Esophagus squamous epithelium (tissue), 5 donors: ENCODE measurements at places on chromosomes 3 and 15.

GRCh38 chr15:98740295-98740694 is 92.0 kb downstream of the IGF1R start:
- H3K27me3 ChIP-seq = no peaks in the 10 kb centered on the region
- H3K4me1 ChIP-seq = peaks cover 13% of the 10 kb centered on the region
- no peak overlapping the region for H3K27ac ChIP-seq
- DNase-seq = no peak

- no peak for DNase-seq
Measured at GRCh38 chr3:56164436-56164835, 303.8 kb downstream of the ERC2 start.

- H3K4me1 ChIP-seq = no peaks in the 10 kb centered on the region
- DNase-seq = no peak
- H3K27ac ChIP-seq = no peak overlapping the region
Measured at GRCh38 chr3:33557829-33558228, 117.6 kb upstream of the UBP1 start.

DNA sequence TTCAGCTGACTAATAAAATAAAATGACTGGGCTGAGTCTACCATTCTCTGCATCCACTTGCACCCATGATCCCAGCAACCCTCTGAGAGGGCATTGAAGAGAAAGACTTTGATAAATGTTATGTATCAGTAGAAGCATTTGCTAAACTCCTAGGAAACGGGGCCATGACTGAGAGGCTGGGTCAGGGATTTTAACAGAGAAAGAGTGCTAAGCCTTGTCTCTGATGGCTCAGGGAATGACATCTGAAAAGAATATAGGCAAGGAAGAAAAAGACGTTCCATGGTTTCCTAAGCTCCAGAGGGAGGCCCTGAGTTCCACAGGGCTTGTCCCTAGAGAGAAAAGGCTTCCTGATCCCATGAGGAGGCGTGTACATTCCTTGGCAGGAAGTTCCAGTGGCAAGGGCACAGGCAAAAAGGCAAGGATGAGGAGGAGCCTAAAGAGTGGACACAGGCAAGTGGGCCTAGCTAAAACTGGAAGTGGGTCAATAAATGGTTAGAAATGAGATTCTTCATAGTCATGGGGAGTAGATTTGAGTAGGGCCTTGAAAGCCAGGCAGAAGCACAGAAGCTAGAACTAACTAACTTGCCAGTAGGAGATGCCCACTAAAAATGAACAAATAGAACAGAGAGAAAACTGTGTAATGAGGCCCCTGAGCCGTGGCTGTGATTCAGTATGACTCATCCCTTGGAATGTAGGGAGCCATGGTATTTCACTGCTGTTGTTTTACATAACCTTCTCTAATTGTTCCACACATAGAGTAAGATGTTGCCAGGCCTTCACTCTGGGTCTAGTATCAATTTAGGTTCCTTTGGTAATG is 44.9 kb upstream of the MANF start:
- H3K27me3 ChIP-seq = no peaks in the 10 kb centered on the region
- peak overlapping the region; percentile 53 for H3K27ac ChIP-seq
- peaks cover 25% of the 10 kb centered on the region for H3K4me1 ChIP-seq
- no peak overlapping the region for H3K4me3 ChIP-seq
- DNase-seq = no peak

GRCh38 chr3:112605285-112605684 is 35.7 kb downstream of the CCDC80 start:
- H3K27ac ChIP-seq = no peak overlapping the region
- no peak for DNase-seq
- no peaks in the 10 kb centered on the region for H3K4me1 ChIP-seq

DNA sequence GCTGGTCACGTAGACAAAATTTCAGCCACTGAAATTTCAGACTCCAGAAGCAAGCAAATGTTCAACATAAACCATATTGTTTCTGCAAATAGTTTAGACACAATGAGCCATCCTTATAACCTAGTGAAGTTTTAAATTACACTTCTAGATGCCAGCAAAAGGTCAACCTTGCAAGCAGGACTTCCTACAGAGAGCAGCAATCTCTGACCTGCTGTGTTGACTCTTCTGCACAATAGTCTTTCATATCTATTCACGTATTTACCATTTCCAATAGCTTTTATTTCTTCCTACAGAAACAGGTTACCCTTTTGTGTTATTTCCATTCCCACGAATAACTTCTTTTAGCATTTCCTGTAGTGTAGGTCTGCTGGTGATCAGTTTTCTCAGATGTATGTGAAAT is 10.6 kb downstream of the LMLN start:
- DNase-seq = no peak
- H3K4me1 ChIP-seq = no peaks in the 10 kb centered on the region
- H3K27me3 ChIP-seq = no peaks in the 10 kb centered on the region
- no peak overlapping the region for H3K4me3 ChIP-seq
- no peak overlapping the region for H3K27ac ChIP-seq
- no peaks in the 10 kb centered on the region for H3K36me3 ChIP-seq

DNA sequence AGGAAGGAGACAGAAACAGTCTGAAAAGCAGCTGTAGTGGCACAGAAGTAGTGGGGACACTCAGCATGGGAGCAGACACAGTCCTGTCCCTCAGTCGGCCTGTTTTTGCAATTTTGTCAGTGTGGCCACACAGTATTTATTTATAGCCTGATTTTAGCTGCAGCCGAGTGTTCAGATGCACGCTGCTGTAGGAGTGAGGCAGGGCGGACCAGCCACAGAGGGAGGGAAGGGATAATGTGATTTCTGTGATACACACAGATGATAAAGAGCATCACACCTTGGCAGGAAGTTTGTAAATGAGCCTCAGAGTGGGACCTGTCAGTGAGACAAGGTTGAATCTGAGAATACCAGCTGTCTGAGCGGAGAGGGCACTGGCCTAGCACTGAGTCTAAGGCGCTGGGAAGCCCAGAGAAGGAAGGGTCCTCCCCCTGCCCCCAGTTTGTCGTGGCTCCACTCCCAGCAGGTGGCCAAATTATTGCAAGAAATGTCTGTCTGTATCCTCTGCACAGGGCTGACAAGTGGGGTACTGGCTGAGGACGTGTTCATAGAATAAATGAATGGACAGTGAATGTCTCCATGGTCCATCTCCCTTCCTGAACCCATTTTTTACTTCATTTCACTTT is 3.8 kb downstream of the PSTPIP1 start:
- H3K27ac ChIP-seq = no peak overlapping the region
- no peaks in the 10 kb centered on the region for H3K27me3 ChIP-seq
- H3K36me3 ChIP-seq = no peaks in the 10 kb centered on the region

- no peak overlapping the region for H3K4me3 ChIP-seq
- no peak for DNase-seq
- no peaks in the 10 kb centered on the region for H3K27me3 ChIP-seq
- no peak overlapping the region for H3K27ac ChIP-seq
Measured at GRCh38 chr15:71051539-71051938, 63.7 kb upstream of the THSD4 start.

DNA sequence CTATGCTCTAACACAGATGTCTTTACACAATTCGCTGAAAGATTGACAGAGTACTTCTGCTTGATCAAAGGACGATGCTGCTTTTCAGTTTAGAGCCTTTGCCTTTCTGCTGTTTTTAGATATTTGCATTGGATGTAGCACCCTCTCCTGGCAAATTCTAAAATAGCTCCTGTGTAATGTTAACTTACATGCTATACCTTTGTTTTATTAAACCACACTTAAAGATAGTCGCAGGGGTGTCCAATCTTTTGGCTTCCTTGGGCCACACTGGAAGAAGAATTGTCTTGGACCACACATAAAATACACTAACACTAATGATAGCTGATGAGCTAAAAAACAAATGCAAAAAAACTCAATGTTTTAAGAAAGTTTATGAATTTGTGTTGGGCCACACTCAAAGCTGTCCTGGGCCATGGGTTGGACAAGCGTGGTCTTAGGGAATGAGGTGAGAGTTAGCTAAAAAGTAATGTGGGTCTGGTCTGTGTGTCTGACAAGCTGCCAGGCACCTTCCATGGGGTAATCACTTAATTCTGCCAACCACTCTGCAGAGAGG is 62.9 kb downstream of the ATG7 start:
- H3K27me3 ChIP-seq = no peaks in the 10 kb centered on the region
- H3K4me3 ChIP-seq = no peak overlapping the region
- H3K4me1 ChIP-seq = no peaks in the 10 kb centered on the region
- no peak overlapping the region for H3K27ac ChIP-seq
- H3K36me3 ChIP-seq = no peaks in the 10 kb centered on the region
- DNase-seq = no peak

DNA sequence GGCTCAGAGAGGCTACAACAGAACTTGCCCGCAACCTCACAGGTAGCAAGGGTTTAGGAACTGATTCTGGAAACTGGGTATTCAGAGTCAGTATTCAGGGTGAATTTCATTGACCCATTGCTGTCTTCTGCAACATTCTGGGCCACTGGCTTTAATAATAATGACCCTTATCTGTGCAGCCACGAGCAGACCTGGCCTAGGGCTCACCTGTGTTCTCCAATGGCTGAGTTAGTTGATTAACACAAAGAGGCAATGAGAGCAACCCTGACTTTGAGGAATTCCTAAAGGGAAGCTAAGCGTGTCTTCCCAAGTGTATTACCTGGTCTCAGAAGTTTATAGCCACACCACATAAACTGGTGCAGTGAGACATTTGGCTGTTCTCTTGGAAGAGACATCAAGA is 289.9 kb downstream of the EPHB1 start:
- H3K36me3 ChIP-seq = no peaks in the 10 kb centered on the region
- no peaks in the 10 kb centered on the region for H3K27me3 ChIP-seq
- H3K4me1 ChIP-seq = no peaks in the 10 kb centered on the region

DNA sequence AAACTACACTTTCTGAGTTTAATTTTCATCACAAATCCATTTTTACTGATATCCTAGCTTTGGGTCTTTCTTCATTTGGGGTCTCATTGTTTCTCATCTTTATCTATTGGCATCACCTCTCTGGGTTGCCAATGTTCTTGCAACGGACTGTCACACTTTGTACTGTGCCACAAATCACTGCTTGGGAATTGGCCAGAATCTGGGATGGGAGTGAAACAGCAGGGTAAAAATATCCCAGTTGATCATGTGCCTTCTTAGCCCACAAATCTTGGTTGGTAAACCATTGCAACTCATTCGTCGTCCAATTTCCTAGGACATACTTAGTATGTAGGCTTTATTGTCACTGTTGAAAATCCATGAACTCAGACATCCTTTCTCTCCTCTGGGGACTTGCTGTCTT is 698.5 kb downstream of the OTOL1 start:
- H3K4me3 ChIP-seq = no peak overlapping the region
- no peaks in the 10 kb centered on the region for H3K27me3 ChIP-seq
- H3K36me3 ChIP-seq = no peaks in the 10 kb centered on the region
- no peaks in the 10 kb centered on the region for H3K4me1 ChIP-seq
- no peak for DNase-seq
- no peak overlapping the region for H3K27ac ChIP-seq

GRCh38 chr3:15974647-15975046 is 176.9 kb upstream of the ANKRD28 start:
- no peaks in the 10 kb centered on the region for H3K36me3 ChIP-seq
- no peak for DNase-seq
- no peaks in the 10 kb centered on the region for H3K4me1 ChIP-seq
- H3K27ac ChIP-seq = no peak overlapping the region
- H3K4me3 ChIP-seq = no peak overlapping the region

- DNase-seq = no peak
- H3K36me3 ChIP-seq = no peaks in the 10 kb centered on the region
Measured at GRCh38 chr3:182979674-182980191, 605 bp downstream of the DCUN1D1 start.

- DNase-seq = no peak
- H3K4me1 ChIP-seq = peaks cover 56% of the 10 kb centered on the region
- no peaks in the 10 kb centered on the region for H3K27me3 ChIP-seq
- peaks cover 47% of the 10 kb centered on the region for H3K36me3 ChIP-seq
- no peak overlapping the region for H3K4me3 ChIP-seq
Measured at GRCh38 chr3:156693166-156693565, 18.8 kb downstream of the TIPARP start.

- H3K27ac ChIP-seq = no peak overlapping the region
- H3K4me1 ChIP-seq = no peaks in the 10 kb centered on the region
- no peaks in the 10 kb centered on the region for H3K27me3 ChIP-seq
- no peaks in the 10 kb centered on the region for H3K36me3 ChIP-seq
Measured at GRCh38 chr15:51649659-51650521, 27.3 kb upstream of the DMXL2 start.

DNA sequence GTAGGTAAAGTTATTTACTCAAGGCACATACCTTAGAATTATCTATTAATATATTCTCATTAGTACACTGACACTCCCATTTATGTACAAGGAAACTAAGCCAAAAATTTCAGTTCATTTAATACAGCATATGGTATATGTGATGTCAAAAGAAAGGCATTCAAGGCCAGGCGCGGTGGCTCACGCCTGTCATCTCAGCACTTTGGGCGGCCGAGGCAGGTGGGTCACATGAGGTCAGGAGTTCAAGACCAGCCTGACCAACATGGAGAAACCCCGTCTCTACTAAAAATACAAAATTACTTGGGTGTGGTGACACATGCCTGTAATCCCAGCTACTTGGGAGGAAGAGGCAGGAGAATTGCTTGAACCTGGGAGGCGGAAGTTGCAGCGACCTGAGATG is 435.2 kb downstream of the GBE1 start:
- H3K4me3 ChIP-seq = no peak overlapping the region
- no peak overlapping the region for H3K27ac ChIP-seq
- no peak for DNase-seq
- H3K4me1 ChIP-seq = no peaks in the 10 kb centered on the region
- no peaks in the 10 kb centered on the region for H3K36me3 ChIP-seq

- DNase-seq = no peak
- no peaks in the 10 kb centered on the region for H3K27me3 ChIP-seq
- H3K4me1 ChIP-seq = peaks cover 10% of the 10 kb centered on the region
- no peaks in the 10 kb centered on the region for H3K36me3 ChIP-seq
- H3K4me3 ChIP-seq = no peak overlapping the region
- H3K27ac ChIP-seq = no peak overlapping the region
Measured at GRCh38 chr15:72139667-72140066, 21.5 kb downstream of the SENP8 start.

- no peak overlapping the region for H3K27ac ChIP-seq
- no peaks in the 10 kb centered on the region for H3K4me1 ChIP-seq
- no peak for DNase-seq
- H3K36me3 ChIP-seq = no peaks in the 10 kb centered on the region
- H3K4me3 ChIP-seq = no peak overlapping the region
Measured at GRCh38 chr15:98390946-98391530, 257.3 kb upstream of the IGF1R start.

DNA sequence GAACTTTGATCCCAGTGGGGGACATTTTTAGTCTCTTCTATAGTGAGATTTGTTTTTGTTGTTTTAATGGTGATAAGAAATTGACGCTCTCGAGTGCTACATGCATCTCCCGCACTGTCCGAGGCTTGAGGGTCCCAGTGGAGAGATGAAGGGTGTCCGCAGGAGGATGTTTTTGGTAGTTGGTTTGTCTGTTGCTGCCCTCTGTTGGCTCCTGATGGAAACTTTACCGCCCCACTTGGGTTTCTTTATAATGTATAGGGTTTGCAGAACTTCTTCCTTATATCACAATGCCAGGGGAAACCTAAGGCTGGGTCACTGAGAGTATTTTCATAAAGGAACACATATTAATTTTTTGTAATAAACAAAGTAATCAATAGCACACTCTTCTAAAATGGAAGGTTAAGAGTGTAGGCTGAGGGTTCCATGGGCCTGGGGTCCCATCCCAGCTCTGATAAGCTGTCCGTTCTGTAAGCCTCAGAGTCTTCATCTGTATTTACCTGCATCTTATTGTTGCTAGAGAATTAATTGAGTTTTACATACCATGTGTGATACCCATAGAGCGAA is 185.3 kb upstream of the FEZF2 start:
- no peak overlapping the region for H3K4me3 ChIP-seq
- H3K36me3 ChIP-seq = no peaks in the 10 kb centered on the region
- H3K27ac ChIP-seq = no peak overlapping the region
- DNase-seq = no peak
